Prostate gland (tissue), 2 donors: ENCODE measurements at places on chromosomes 5 and 9. TPM values are rescaled to one million over a fixed set of nuclear protein-coding genes. Genes with fewer than 3 reads are reported as not detected.
A peak's percentile ranks its signal among the peaks of the same experiment; 100 is the strongest.

- H3K4me1 ChIP-seq: no peaks in the 10 kb centered on the region
- H3K4me3 ChIP-seq: no peak overlapping the region
- H3K27me3 ChIP-seq: no peaks in the 10 kb centered on the region
- DNase-seq: no peak
- H3K27ac ChIP-seq: no peak overlapping the region
- no peaks in the 10 kb centered on the region for H3K36me3 ChIP-seq
Observed at GRCh38 chr9:125949703-125950460, 202.7 kb downstream of the PBX3 start.

DNA sequence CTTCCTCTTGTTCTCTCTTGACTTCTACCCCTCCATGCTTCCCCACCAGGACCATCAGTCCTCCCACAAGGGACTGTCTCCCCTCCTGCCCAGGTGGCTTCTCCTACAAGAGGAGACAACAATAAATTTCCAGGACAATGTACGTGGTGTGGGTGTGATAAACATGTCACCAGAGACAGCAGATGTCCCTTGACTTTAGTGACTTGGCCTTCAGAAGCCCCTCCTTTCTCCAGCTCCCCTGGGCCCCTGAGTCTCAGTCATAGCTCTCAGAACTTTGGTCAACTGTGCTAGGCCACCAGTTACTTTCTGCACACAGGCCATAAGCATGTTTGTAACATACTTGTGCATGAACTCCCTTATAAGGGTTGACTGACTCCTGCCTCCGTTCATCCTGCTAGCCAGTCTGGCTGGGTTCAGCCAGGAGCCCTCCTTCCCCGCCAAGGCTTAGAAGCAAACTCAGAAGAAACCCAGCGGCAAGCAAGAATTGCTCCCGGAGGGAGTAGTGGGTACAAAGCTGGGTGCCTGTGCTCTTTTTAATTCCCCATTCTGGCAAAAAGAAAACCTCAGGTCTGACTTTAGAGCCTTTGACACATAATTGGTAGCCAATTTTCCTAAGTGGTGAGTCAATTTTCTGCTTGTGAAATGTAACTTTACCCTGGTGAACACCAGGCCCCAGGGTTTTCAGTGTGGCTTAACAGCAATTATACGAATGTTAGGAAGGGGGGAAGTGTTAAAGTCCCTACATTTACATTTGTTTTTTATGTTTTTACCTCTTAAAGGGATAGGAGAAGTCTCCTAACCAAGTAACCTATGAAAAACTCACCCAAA lies 49.2 kb downstream of the EBF1 start:
- no peaks in the 10 kb centered on the region for H3K4me1 ChIP-seq
- peak overlapping the region; percentile 62 for H3K27ac ChIP-seq
- peaks cover 6% of the 10 kb centered on the region for H3K27me3 ChIP-seq
- no peak for DNase-seq
- H3K36me3 ChIP-seq: no peaks in the 10 kb centered on the region
- no peak overlapping the region for H3K4me3 ChIP-seq

- H3K36me3 ChIP-seq: no peaks in the 10 kb centered on the region
- H3K4me3 ChIP-seq: no peak overlapping the region
- no peak for DNase-seq
- H3K27me3 ChIP-seq: no peaks in the 10 kb centered on the region
- H3K4me1 ChIP-seq: no peaks in the 10 kb centered on the region
Observed at GRCh38 chr5:120808606-120809005, 344.5 kb downstream of the PRR16 start.

DNA sequence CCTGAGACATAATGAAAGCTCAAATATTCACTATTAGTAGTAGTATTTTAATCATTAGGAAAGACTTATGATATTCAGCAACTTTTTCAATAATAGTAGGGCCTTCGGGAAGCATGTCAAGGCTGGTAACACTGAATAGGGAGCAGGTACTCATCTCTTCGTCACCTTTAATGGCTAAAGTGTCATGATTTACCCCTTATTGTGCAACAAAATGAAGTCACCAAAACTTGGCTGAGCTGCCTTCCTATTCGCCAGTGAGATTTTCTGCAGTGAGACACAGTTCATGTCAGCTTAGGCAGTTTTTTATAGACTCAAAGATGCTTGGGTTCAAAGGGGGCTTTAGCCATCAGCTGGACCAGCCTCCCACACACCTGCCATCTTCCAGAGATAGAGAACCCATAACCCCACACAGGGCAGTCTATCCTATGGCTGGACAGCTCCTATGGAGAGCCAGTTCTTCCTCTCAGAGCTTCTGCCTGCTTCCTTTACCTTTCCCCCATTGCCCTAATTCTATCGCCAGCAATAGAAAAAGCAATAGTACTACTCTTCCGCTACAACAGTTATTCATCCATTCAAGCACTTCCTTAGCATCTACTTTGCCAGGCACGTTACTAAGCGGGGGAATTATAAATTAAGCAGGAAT lies 2.3 kb upstream of the CPLX2 start:
- no peak overlapping the region for H3K4me3 ChIP-seq
- H3K27me3 ChIP-seq: peaks cover 9% of the 10 kb centered on the region
- no peak overlapping the region for H3K27ac ChIP-seq
- H3K4me1 ChIP-seq: peaks cover 4% of the 10 kb centered on the region
- no peak for DNase-seq
- no peaks in the 10 kb centered on the region for H3K36me3 ChIP-seq

GRCh38 chr5:72537166-72537565 lies 30.0 kb upstream of the ZNF366 start:
- H3K27me3 ChIP-seq: peaks cover 2% of the 10 kb centered on the region
- H3K4me1 ChIP-seq: no peaks in the 10 kb centered on the region
- DNase-seq: no peak
- no peaks in the 10 kb centered on the region for H3K36me3 ChIP-seq

GRCh38 chr5:94903726-94904125 lies 285.3 kb downstream of the SLF1 start:
- no peaks in the 10 kb centered on the region for H3K36me3 ChIP-seq
- no peaks in the 10 kb centered on the region for H3K4me1 ChIP-seq
- no peak overlapping the region for H3K27ac ChIP-seq

DNA sequence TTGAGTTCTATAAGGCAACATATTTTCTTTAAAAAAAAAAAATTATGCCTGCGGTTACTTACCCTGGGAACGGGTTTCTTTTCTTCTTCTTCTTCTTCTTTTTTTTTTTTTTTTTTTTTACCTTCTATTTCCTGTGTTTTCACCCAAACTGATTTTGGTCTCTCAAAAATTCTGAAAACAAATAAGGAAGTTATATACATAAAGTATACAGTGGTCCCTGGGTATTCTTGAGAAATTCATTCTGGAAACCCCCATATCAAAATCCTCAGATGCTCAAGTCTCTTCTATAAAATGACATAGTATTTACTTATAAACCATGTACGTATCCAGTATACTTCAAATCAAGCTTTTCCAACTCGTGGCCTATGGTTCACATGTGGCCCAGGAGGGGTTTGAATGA lies 326.7 kb downstream of the MAT2B start:
- H3K27me3 ChIP-seq: no peaks in the 10 kb centered on the region
- no peak for DNase-seq
- H3K27ac ChIP-seq: no peak overlapping the region
- H3K36me3 ChIP-seq: no peaks in the 10 kb centered on the region
- H3K4me1 ChIP-seq: no peaks in the 10 kb centered on the region
- no peak overlapping the region for H3K4me3 ChIP-seq

Gene ZNF300
- total RNA-seq: 4.6 TPM

Gene SPATA31A3
- not detected for total RNA-seq
